ENCODE measurements at places on chromosomes 12 and 14.

GRCh38 chr12:50620978-50621360 is 116.2 kb downstream of the DIP2B start:
- no peak for DNase-seq

GRCh38 chr12:96150442-96150841 is 43.7 kb upstream of the ELK3 start:
- no peak for DNase-seq

DNA sequence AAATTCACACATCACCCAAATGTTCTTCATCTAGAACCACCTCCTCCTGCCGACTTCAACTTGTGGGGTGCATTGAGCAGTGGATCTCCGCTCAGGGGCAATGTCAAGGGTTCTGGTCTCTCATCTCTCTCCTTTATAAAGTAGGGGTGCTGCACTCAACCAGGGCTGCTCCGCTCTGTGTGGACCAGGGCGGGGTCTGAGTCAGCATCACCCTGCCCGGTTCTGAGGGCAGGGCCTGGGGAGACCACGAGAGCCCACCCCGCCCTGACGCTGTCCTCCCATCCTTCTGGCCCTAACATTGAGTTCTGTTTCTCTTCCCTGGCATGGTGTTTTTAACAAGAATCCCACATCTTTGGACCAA is 311.6 kb upstream of the DIO3 start:
- no peak for DNase-seq

DNA sequence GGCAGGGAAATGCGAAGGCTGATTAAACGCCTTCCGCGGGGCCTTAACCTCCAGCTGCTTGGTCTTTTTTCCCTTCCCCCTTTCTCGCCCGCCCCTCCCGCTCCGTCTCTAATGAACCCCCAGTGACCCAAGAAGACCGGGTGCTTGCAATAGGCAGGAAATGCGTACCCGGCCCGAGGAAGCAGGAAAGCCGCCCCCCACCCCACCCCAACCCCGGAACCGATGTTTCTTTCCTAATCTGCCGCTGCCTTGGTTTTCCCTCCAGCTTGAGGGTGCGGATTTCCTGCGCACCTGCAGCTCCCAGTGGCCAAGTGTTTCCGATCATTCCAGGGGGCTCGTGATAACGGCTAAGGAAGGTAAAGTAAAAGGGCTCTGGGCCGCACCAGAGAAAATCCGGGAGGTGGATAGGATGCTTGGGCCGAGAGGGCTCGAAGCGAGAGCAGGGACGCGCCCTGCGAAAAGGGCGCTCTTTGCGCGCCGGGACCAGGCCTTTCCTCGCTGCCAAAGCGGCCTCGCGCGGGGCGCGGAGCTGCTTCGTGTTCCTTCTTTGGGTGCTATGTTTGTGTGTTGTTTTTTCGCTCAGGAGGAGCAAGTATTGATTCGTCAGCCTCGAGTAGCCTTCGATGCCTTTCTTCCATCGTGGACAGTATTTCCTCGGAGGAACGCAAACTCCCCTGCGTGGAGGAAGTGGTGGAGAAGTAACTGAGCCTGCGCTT is 983 bp downstream of the MYF6 start:
- no peak for DNase-seq

DNA sequence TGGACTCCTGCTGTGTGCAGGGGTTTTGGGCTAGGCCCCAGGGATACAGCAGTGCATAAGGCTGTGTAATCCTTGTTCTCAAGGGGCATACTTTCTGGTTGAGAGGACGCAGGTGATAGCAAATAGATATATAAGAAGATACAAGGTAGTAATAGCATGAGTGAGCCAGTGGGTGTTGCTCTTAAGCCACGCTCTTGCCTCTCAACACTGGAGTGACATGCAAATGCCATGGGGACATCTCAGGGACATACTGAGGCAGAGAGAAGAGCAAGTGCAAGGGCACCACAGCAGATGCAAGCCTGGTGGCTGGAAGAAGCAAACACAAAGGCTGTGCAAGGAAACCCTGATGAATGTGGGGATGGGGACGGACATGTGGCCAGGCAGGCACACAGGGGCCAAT is 223.3 kb downstream of the CHST11 start:
- DNase-seq: no peak

DNA sequence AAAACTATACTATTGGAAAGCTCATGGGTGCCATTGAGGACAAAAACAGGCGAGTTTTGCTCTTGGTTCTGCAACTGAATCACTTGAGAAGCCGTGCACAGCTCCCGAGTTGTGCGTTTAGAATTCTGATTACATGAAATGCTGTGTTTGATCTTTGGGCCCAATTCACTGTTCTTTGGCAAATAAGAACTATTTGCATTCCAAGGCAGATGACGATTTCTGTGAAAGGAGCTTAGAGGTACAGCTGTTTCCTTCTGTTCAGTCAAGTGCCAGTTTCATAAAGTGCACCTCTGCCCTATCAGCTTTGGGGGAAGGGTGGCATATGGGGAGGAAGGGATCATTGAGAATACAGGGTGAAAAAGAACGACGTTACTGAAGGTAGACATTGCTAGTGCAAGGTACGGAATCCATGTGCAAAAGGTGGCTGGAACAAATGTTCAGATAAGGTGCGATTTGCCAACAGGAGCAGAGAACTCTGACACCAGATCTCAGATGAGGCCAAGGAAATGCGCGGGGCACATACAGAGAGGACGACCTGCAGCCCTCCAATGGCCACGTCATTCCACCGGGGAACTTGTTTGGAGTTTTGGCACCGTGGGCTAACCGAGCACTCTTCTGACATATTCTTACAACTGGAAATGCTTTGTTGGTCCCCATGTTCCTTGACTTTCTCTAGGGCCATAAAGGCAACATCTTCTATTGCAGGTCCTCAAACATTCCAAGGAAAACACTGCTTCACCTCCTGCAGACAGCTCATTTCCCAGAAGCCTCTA is 30.1 kb downstream of the TCHP start:
- DNase-seq: no peak
